ENCODE measurements at places on chromosomes 7 and 10.

DNA sequence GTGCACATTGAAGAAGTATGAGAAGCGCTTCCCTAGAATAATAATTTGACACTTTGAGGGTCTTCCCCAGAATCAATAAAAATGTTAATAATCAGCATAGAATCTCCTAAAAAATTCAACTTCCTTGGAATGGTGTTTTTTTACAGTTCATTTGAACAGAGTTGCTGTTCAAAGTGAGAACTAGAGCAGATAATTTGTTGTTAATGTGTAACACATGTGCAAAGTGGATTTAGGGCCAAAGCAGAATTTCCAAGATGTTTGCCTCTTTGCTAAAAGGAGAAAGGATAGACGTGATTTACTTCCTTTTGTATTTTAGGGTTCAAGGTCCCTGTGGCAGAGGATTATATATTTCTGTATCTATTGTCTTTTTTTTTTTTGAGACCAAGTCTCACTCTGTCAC is 73.8 kb downstream of the ZNF277 start:
- DNase-seq: no peak

DNA sequence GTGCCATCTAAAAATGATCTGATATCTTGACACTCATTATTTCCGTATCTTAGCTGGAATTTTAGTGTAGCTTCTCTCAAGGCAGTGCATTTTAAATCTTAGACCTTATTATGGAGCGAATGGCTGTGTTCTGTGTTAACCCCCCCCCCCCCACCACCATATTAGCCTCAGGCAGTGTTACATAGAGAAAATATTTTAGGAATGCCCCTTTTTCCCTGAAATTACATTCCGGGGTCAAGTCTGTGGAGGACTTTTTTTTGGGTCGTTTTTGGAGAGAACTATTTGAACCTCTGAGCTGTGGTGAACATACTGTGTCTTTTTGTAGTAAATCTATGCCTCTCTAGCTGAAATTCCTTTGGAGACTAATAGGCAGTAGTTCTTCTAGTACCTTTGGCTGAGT is 3.1 kb downstream of the CCDC126 start:
- DNase-seq: peak; percentile 69

DNA sequence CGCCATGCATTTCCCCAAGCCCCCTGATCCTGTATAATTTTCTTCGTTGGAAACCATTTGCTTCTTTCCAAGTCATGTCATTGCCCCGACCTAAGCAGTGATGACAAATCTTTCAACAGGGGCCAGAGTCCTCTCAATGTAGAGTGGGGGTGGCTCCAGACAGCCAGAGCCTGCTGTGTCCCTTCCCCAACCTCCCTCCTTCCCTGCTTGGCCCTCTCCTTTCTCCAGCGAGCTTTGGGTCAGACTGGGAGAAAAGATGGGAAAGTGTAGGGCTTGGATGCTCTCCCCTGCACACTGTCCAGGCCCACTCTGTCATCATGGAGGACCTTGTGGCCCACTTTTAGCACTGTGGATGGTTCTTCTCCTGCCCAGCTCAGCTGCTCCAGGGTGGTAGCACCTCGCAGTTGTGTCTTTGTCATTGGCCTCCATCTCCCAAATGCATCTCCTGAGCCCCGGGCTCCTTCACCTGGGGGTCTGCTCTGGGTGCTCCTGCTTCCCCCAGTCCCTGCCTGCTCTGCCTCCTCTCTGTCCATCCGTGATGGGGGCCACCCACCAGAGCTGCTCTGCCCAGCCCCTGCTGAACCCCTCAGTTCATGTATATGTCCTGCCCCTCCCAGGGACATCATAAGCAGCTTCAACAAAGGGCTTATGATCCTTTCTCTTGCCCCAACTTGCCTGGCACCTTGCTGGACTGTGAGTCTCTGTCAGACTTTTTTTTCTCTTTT is 37.5 kb downstream of the BTBD16 start:
- no peak for DNase-seq

- no peak for DNase-seq
Measured at GRCh38 chr7:137445268-137445667, 101.7 kb upstream of the PTN start.

- DNase-seq: no peak
Measured at GRCh38 chr10:61798713-61799112, 102.8 kb upstream of the ARID5B start.

DNA sequence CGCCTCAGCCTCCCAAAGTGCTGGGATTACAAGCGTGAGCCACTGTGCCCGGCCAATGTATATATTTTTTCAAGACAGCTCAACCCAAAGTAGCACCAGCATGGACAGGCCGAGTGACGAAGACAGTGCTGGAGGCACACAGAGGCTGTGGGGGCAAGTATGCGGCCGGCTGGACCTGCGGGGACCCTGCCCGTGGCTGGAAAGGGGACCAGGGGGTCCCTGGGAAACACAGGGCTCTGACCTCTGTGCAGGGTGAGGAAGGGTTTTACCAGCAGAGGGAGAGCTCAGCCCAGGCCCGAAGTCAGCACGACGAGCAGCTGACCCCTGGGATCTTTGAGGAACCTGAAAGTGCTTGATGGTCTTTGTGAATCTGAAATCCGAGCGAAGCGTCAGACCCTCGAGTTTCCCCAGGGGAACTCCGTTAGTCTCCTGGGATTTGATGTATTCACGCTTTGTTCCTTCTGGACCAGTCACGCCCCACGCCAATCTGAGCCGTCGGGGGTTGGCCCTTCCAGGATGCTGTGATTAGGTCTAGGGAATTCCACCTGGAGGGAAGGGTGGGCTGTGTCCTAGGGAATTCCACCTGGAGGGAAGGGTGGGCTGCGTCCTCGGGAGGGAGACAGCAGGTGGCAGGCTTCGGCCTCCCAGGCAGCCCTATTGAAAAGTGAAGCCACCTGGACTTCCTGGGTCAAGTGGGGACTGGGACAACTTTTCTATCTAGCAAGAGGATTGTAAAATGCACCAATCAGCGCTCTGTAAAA is 10.9 kb upstream of the ZFAND2A start:
- no peak for DNase-seq

DNA sequence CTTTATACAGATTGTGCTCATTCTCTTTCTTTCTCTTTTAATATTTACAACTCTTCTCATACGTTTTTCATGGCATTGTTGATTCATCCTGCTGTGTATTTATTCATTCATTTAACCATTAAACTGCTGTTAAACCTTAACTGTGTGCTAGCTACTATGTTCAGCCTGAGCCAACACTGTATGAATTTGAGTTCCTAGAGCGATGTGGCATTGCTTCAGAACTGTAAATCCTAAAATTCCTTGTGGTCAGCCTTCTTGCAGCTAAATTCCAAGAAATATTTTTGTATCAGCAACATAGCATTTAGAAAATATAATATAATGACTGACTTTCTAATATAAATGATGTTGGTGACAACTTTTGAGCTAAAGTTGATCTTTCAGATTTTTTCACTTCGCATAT is 184.7 kb upstream of the FZD1 start:
- peak; percentile 81 for DNase-seq

DNA sequence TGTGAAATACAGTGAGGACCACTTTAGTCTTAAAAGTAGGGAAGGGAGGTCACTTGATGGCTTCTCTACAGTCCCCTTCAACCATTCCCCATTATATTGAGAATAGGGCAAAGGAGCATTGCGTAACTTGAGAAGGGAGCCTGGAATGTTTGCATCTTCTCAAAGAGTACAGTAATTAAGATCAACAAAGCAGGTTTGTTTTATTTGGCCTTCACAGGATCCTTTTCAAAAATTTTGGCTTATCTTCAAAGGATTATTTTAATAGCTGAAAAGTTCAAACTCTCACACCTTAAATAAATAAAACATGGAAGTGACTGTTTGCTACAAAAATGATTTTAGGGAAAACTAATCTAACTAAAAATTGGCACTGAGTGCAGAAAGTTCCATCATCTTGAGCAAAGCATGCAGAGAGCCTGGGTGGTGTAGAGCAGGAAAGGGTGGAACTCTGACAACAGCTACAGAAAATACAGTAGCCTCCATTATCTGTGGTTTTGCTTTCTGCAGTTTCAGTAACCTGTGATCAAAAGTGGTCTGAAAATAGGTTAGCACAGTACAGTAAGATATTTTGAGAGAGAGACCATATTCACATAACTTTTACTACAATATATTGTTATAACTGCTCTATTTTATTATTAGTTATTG is 214.0 kb downstream of the MDFIC start:
- no peak for DNase-seq

DNA sequence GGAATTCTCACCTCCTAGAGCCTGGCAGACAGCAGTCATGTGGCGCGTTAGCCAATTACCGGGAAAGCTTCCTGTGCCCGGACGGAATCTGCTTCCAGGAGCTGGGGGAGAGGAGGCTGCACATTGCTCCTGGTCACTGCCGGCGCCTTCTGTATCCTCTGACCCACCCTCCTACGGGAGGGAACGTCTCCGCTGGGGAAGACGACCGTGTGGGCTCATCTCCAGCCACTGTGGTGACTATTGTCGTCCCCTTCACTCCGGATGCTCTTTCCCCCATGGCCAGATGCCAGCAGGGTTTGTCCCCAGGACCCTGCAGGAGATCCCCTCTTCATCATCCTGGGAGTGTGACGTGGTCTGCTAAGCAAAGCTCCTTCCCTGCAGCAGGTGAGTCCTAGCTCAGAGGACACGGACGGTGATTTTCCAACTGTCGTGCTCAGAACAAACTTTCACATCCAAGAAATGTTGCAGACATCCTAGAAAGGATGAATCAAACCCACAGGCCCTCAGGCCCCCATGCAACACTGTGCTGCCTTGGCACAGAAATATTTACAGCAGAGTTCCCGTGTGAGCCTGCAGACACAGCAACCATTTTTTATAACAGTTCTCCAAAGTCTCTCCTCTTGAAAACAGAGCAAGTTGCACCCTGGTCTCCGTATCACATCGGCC is 29.6 kb upstream of the FAM20C start:
- DNase-seq: no peak

DNA sequence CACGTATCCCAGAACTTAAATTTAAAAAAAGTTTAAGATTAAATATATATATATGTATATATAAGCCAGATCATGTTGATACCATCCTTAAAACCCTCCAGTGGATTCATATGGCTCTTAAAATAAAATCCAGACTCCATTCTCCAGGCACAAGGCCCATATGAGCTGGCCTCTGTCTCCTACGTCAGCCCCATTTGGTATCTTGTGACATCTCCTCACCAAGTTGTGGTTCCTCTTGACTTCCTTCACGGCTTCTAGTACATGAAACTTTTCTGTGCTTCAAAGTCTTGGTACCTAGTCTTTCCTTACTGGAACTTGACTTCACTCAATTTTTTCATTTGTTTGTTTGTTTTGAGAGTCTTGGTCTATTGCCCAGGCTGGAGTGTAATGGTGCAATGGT is 61.3 kb downstream of the PRLHR start:
- no peak for DNase-seq

GRCh38 chr10:127009366-127009765 is 104.1 kb downstream of the DOCK1 start:
- DNase-seq: no peak

DNA sequence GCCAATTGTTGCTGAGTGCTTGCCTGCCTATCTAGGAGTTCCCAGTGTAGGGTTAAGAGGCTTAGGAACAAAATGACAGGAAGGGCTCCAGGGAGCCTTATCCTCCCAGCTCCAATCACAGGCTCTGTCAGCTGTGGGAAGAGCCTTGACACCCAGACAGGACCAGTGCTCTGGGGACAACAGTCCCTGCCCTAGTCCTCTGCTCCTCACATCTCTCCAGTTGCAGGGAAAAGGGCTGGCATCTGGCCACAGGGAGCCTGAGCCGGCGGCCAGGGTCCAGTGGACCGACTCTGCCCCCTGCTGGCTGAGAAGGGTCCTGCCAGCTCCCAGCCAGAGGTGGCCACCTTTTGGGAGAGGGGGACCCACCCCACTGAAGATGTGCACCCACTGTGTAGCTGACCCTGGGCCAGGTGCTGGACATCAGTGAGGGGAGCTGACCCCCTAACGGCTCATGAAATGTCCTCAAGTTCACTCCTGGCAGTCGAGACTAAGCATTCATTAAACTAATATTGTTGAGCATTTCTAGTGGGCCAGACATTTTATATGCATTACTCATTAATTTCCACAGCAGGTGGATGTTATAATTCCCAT is 17.6 kb downstream of the DNAJB12 start:
- DNase-seq: peak; percentile 67

DNA sequence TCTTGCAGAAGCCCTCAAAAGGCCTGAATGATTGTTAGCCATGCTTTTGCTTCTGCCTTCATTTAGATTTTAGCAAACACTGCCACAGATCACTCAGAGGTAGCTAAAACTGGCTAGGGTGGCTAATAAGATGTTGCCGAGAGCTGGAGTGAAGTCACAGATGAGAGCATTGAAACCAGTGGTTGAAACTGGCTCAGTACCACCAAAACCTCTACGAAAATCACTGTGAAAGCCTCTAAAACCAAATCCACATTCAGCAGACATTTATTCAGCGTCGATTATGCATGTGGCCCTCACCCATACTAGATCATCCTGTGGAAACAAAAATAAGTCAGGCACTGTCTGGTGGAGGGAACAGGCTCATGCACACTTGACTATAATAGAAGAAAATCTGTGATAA is 50.8 kb downstream of the PIK3CG start:
- DNase-seq: no peak

DNA sequence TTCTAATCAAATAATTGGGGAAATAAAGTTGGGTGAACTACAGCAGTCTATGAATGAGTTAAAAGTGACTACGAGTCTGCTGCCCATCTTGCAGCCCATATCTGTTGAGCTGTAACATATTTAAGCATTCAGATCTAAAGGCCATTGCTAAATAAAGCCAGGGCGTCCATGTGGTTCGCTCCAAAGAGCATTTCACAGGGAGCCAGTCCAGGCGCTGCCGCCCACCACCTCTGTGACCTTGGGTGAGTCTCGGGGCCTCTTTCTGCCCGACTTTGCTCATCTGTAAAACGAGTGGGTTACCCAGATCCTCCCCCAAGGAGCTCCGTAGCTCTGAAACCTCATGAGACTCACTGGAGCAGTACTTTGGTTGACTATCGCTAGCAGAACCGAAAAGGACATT is 223.1 kb downstream of the CUX1 start:
- DNase-seq: no peak

GRCh38 chr10:13233358-13233757 is 816 bp downstream of the UCMA start:
- no peak for DNase-seq

GRCh38 chr7:129037585-129037984 is 17.3 kb downstream of the TNPO3 start:
- DNase-seq: no peak

GRCh38 chr10:12221323-12222298 is 25.6 kb downstream of the CDC123 start:
- peak; percentile 31 for DNase-seq

DNA sequence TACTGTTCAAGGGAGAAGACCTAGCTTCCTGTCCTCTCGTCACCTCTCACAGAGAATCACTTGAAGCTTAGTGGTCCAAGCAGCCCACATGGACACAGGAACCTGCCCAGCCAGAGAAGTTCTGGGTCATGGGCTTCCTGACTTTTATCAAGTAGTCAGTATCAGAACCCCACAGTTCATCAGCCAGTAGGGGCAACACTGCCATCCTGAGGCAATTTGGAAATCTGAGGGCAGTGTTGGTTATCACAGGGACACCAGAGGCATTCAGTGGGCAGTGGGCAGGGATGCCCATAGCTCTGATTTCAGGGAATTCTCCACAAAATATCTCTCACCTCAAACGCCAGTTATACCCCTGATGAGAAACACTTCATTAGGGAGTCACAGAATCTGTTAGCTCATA is 22.5 kb upstream of the MGAM2 start:
- DNase-seq: no peak

- DNase-seq: no peak
Measured at GRCh38 chr10:119526621-119527592, 15.6 kb downstream of the RGS10 start.

Measured in fibroblast of upper back skin (primary cell).